CD4-positive, alpha-beta T cell (primary cell): ENCODE measurements at places on chromosomes 6 and 20.

GRCh38 chr20:51396365-51396909, 146.1 kb downstream of the NFATC2 start:
- no peak for DNase-seq

DNA sequence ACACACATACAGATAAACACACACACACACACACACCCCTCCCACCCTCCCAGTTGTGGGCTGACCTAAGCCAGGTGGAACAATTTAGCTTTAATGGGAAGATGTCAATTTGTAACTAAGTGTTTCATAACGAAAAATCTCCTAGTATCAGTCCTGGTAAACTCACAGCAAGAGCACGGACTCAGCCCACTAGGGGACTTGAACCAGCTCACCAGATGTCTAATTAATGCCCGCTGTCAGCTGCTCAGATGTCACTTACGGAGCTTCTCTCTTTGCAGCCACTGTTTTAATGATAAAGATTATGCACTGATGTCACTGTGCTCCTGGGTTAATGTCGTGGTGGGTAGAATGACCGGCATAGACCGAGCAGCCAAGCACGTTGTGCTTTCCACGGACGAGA, 116.6 kb upstream of the INSM1 start:
- no peak for DNase-seq

- DNase-seq: no peak
Observed at GRCh38 chr6:20952699-20953474, 418.6 kb downstream of the CDKAL1 start.

- no peak for DNase-seq
Observed at GRCh38 chr6:43454696-43455530, 435 bp downstream of the DLK2 start.

GRCh38 chr6:10382322-10382721, 32.6 kb downstream of the TFAP2A start:
- no peak for DNase-seq

- no peak for DNase-seq
Observed at GRCh38 chr6:39909701-39910100, 24.6 kb downstream of the MOCS1 start.

GRCh38 chr20:58774667-58775263, 75.9 kb downstream of the GNAS-AS1 start:
- no peak for DNase-seq

DNA sequence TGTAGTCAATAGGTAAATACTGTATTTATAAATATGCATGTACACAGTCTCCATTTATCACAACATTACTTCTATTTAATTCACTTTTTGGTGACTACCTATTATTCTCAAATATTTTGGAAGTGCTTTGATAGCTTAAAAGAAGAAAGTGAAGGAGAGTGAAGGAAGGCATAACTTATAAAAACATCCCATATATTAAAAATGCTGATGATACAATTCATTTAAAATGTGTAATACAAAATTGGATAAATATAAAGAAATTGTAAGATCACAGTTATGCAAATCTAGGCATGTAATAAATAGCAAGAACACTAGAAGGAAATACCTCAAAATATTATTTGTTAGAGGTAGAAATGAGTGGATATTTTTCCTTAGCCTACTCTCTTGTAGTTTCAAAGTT, 111.6 kb upstream of the ADTRP start:
- DNase-seq: no peak

GRCh38 chr6:37168811-37169495, 999 bp upstream of the PIM1 start:
- peak; percentile 33 for DNase-seq

- no peak for DNase-seq
Observed at GRCh38 chr6:63391203-63391970, 71.6 kb upstream of the LGSN start.

DNA sequence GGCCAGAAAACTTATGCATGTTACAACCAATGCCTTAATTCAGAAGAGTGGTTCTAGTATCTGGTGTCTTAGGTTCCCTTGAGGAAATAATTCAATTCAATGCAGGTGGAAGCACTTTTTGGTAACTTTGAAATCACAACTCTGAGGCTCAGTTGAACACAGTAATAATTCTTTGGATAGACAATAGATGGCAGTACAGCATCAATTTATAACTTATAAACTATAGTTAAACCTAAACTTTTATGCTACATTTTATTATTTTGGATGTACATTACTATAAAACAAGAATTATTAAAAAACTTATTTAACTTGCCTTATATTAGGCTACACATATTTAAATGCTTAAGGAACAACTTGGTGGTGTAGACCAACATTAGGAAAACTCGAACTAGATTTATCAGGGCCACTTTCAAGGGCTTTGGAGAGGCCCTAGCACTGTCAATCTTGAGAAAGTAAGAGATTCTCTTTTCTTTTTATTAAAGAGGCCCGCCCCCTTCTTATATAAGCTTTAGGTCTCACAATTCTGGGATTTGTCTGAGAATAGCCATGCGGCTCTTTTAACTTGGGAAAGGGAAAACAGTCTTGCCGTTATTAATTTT, 85.9 kb downstream of the CRYBG1 start:
- DNase-seq: no peak

DNA sequence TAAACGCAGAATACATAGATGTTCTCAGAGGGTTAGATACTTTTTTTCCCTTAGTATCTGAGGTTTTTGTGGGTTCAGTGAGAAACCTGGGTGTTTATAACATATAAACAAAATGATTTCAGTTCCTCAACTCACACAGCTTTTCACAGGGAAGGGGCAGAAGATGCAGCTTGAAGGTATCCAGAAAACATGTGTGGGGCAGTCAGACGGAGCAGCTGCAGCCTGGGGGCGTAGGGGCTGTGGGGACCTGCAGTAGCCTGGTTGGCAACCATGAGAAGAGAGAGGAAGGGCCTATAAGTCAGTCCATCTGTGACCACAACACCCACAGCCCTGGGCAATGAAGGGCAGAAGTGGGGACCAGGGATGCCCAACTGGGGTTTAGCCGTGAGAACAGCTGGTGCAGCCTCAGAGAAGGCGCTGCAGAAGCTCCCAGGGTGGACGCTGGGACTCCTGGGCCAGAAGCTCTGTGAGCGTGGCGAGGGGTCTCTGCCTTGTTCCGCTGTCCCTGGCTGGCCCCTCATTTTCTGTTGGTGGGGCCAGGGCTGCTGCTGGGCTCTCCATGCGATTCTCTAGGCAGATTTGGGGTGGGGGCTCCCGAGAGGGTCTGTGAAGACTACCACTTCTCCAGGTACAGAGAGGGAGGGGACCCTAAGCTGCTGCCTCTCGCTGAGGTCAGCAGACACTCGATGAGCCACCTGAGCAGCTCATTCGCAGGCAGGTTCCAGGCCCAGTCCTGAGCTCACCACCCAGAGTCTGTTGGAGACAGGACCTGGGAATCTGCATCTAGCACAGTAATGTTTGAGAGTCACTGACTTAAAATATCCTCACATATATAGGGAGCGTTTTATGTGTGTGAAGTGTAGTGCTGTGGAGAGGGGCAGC, 181.2 kb downstream of the ZDHHC14 start:
- DNase-seq: no peak

DNA sequence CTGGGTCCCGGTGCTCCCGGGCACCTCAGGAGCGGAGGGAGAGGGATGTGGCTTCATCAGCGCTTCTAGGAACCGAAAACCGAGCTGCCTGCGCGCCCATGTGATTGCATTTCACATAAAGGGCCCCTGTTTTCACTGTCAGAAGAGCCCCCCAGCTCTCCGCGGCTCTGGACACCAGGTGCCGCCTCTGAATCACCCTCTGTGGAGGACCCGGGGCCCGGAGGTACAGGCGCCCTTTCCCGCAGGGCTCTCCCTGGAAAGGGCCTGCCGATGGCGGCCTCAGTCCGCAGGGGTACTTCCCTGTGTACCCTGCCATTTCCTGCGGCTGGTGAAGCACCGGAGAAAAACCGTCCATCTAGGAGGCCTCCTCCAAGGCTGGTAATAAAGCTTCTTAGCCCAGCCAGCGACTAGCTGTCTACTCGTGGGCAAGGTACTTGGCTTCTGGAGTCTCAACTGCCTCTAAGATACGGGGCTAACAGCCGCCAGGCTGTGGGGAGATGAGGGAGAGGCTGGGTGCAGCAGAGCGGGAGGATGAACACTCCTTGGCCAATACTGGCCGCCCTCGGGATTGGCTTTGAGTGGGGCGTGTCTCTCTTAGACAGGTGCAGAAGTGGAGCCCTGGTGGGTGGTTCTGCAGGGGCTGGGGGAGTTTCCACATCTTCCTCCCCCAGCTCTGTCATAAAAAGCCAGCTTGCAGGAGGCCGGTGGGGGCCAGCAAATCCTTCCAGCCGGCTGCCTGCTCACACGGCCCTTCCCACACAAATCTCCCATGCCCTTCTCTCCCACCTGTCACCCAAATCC, 1.6 kb downstream of the PPP1R16B start:
- peak; percentile 8 for DNase-seq

- no peak for DNase-seq
Observed at GRCh38 chr20:19512886-19513677, 245.0 kb upstream of the RIN2 start.

- DNase-seq: no peak
Observed at GRCh38 chr6:27838945-27839625, 73.1 kb downstream of the OR2B2 start.

DNA sequence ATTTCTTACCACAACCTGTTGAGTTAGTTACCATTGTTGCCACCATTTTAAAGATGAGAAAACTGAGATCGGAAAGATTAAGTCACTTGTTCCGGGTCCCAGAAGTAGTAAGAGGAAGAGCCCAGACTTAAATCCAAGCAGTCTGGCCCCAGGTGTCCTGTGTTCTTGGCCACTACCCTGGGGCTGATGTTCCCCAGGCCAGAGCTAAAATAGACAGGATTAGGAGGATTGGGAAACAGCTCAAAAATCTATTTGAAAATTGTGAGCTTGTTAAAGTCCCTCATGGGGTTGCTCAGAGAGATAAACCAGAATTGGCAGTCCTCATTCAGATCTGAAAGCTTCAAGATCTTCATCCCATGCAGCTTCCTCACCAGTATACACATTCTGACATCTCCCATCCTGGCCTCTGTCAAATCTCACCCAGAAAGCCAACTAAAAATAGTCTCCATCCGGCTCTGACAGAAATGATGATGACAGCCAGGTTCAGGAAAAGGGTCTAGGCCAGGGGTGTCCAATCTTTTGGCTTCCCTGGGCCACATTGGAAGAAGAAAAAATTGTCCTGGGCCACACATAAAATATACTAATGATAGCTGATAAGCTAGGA, 62.0 kb downstream of the GFOD1 start:
- no peak for DNase-seq
